Astrocyte (in vitro differentiated cells and primary cell): ENCODE measurements at places on chromosomes 2 and 18. TPM values are rescaled to one million over a fixed set of nuclear protein-coding genes. Genes with fewer than 3 reads are reported as not detected.

MCEE gene
- 13.1 and 18.3 TPM in 2 replicates for total RNA-seq

VSNL1 gene
- total RNA-seq, result 0.61 and 2.4 TPM in 2 replicates

GMCL1 gene
- total RNA-seq, result 9.5 and 12.7 TPM in 2 replicates

PNPT1 gene
- 45.7 and 57.1 TPM in 2 replicates for total RNA-seq

SFXN5 gene
- 14.9 and 15.9 TPM in 2 replicates for total RNA-seq

D2HGDH gene
- 10.0 and 11.5 TPM in 2 replicates for total RNA-seq

GALR1 gene
- total RNA-seq, result not detected in 2 replicates

CXCR1 gene
- not detected in 2 replicates for total RNA-seq

KCNG2 gene
- 0.16 TPM in 1 of 2 replicates, not detected in the other for total RNA-seq

BMP10 gene
- not detected in 2 replicates for total RNA-seq

DNA sequence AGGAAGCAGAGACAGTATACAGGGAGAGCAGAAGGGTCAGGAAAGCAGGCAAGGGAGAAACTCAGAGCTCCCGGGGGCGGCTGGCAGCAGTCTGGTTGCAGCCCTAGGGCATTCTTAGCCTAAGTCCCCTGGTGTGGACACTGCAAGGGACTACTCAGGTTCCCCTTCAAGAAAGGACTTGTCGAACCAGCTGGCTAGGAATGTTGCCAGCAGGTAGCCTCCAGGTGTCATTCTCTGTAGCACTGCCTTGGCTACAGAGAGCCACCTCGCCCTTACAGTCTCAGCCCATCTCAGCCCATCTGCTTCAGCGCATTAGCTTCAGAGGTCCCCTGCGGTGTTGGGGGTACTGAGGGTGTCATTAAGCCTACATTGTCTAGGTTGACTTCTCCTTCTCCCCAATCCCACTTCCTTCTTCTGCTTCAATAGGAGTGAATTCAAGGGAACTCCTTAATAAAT, 11.3 kb upstream of the TMSB10 start:
- H3K4me1 ChIP-seq, result peaks cover 24% of the 10 kb centered on the region
- DNase-seq, result no peak
- no peak overlapping the region for H3K4me3 ChIP-seq
- no peaks in the 10 kb centered on the region for H3K27me3 ChIP-seq
- no peak overlapping the region for H3K27ac ChIP-seq

GRCh38 chr18:59861009-59861408, 38.8 kb upstream of the PMAIP1 start:
- H3K27me3 ChIP-seq, result no peaks in the 10 kb centered on the region
- no peak overlapping the region for H3K4me3 ChIP-seq
- no peaks in the 10 kb centered on the region for H3K36me3 ChIP-seq
- DNase-seq, result peak; percentile 64

- no peak overlapping the region for H3K27ac ChIP-seq
- peaks cover 3% of the 10 kb centered on the region for H3K4me1 ChIP-seq
- H3K36me3 ChIP-seq, result no peaks in the 10 kb centered on the region
- no peak overlapping the region for H3K4me3 ChIP-seq
- H3K27me3 ChIP-seq, result no peaks in the 10 kb centered on the region
Observed at GRCh38 chr2:183179156-183179555, 54.9 kb downstream of the NUP35 start.

GRCh38 chr2:201347138-201347537, 10.0 kb downstream of the FLACC1 start:
- H3K4me1 ChIP-seq, result no peaks in the 10 kb centered on the region
- H3K36me3 ChIP-seq, result peaks cover 3% of the 10 kb centered on the region
- H3K27ac ChIP-seq, result no peak overlapping the region
- no peak overlapping the region for H3K4me3 ChIP-seq

DNA sequence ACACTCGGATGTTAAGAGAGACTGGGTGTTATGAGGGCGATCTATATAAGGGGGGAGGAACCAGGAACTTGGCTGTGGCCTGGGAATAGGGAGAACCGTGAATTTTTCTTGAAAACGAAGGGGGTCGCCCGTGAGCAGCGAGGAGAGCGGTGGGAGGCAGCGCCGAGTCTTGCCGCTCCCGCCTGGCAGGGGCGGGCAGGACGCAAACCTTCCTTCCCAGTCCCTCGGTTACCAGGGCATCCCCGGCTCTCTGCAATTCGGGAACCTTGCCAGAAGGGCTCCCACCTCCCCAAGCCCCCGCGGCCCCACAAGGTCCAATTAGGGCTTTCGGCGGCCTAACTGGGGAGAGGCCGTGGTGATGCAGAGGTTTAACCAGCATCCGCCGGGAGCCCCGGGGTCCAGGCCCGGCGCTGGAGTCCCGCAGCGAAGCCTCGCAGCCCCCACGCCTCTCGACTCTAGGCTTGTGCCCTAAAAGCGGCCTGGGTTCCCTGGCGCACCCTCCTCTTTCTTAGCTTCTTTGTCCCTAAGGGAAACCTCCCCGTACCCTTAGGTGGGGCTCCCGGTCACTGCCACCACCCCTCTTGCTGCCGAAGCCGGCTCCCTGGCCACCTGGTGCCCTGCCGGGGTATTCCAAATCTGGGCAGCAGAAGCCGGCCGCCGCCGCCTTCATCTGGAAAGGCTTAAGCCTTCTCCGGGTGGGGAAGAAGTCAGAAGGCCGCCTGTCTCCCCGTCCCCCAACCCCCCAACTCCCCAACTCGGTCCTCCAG, 680 bp upstream of the FHOD3 start:
- DNase-seq, result peak; percentile 77
- peak overlapping the region; percentile 47 for H3K27ac ChIP-seq
- H3K36me3 ChIP-seq, result no peaks in the 10 kb centered on the region
- H3K4me3 ChIP-seq, result peak overlapping the region; percentile 62
- H3K4me1 ChIP-seq, result peaks cover 8% of the 10 kb centered on the region
- no peaks in the 10 kb centered on the region for H3K27me3 ChIP-seq

DNA sequence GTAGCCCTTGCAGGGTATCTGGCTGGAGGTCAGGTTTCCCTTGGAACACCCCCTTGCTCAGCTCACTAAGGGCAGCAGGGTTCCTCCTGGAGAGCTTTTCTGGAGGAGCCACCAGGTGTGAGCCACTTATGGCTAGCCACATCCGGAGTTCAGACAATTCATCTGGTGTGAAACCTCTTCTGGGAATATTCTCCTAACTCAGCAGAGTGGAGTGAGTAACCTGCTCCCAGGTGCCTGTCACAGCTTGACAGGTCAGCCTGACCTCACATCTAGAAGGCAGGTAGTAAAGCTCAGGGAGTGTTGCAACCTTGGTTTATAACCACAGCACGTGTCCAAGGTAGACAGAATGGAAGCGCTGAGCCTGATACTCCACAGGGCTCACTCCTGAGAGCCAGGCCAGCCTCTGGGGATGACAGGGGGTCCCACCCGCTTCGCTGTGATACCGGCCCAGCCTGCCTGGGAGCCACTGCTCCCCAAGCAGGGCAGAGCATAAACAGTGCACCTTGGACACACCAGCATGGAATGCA, 62.6 kb upstream of the TGFA start:
- no peak overlapping the region for H3K27ac ChIP-seq
- H3K27me3 ChIP-seq, result peaks cover 24% of the 10 kb centered on the region
- H3K4me1 ChIP-seq, result no peaks in the 10 kb centered on the region
- H3K4me3 ChIP-seq, result no peak overlapping the region
- DNase-seq, result no peak
- no peaks in the 10 kb centered on the region for H3K36me3 ChIP-seq

- no peak overlapping the region for H3K4me3 ChIP-seq
- no peaks in the 10 kb centered on the region for H3K27me3 ChIP-seq
- H3K27ac ChIP-seq, result no peak overlapping the region
- no peak for DNase-seq
- H3K4me1 ChIP-seq, result no peaks in the 10 kb centered on the region
- no peaks in the 10 kb centered on the region for H3K36me3 ChIP-seq
Observed at GRCh38 chr18:26357960-26358359, 131.7 kb downstream of the TAF4B start.

DNA sequence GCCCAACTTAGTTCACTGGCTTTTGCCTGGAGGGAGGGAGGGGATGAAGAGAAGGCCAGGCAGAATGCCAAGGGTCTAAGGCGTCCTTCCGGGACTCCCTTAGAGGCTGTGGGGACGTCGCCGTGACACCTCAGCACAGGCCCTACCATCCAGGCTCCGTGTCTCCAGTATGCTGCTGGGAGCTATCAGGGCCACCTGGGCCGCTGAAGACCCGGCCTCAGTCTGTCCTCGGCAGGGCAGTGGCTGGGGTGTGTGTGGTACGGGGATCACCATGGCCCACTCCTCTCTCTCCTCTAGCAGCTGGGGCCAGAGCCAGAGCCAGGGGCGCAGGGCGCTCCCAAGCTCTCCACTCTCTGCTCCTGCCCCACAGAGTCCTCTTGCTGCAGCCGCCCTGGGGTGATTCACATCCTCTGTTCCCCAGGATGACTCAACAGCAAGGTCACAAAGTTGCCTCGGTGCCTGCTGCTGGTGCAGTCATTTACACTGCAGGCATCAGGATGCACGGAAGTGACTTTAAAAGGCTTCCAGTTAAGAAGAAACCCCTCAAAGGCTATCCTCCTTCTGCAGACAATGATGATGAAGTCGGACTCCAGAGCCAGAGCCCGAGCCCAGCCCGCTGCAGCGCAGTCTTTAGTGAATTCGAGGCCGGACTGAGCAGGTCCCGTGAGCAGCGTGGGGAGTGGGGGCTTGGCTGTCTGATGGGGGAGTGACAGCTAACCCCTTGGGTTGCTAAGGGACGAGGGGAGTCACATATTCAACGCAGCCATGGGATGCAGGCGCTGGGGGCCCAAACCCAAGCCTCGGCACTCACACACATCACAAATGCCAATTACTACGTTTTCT, 31.9 kb downstream of the SNORC start:
- H3K27me3 ChIP-seq, result no peaks in the 10 kb centered on the region
- peak overlapping the region; percentile 81 for H3K27ac ChIP-seq
- H3K4me3 ChIP-seq, result peak overlapping the region; percentile 23
- peak; percentile 87 for DNase-seq
- no peaks in the 10 kb centered on the region for H3K36me3 ChIP-seq

GRCh38 chr2:60972889-60973656, 44.4 kb upstream of the PEX13 start:
- no peaks in the 10 kb centered on the region for H3K36me3 ChIP-seq
- no peak for DNase-seq
- H3K4me1 ChIP-seq, result no peaks in the 10 kb centered on the region
- H3K4me3 ChIP-seq, result no peak overlapping the region
- H3K27ac ChIP-seq, result no peak overlapping the region

- no peak overlapping the region for H3K27ac ChIP-seq
- H3K4me1 ChIP-seq, result peaks cover 5% of the 10 kb centered on the region
- no peak overlapping the region for H3K4me3 ChIP-seq
- DNase-seq, result no peak
Observed at GRCh38 chr2:64485331-64485730, 31.4 kb downstream of the LGALSL start.

GRCh38 chr18:79931475-79931874, 20.0 kb downstream of the SLC66A2 start:
- no peak for DNase-seq
- H3K36me3 ChIP-seq, result peaks cover 4% of the 10 kb centered on the region
- no peaks in the 10 kb centered on the region for H3K27me3 ChIP-seq
- H3K27ac ChIP-seq, result no peak overlapping the region

GRCh38 chr2:163664610-163665009, 71.2 kb downstream of the FIGN start:
- DNase-seq, result peak; percentile 93
- peak overlapping the region; percentile 43 for H3K27ac ChIP-seq
- H3K4me3 ChIP-seq, result no peak overlapping the region
- no peaks in the 10 kb centered on the region for H3K36me3 ChIP-seq
- no peaks in the 10 kb centered on the region for H3K27me3 ChIP-seq
- H3K4me1 ChIP-seq, result peaks cover 43% of the 10 kb centered on the region

DNA sequence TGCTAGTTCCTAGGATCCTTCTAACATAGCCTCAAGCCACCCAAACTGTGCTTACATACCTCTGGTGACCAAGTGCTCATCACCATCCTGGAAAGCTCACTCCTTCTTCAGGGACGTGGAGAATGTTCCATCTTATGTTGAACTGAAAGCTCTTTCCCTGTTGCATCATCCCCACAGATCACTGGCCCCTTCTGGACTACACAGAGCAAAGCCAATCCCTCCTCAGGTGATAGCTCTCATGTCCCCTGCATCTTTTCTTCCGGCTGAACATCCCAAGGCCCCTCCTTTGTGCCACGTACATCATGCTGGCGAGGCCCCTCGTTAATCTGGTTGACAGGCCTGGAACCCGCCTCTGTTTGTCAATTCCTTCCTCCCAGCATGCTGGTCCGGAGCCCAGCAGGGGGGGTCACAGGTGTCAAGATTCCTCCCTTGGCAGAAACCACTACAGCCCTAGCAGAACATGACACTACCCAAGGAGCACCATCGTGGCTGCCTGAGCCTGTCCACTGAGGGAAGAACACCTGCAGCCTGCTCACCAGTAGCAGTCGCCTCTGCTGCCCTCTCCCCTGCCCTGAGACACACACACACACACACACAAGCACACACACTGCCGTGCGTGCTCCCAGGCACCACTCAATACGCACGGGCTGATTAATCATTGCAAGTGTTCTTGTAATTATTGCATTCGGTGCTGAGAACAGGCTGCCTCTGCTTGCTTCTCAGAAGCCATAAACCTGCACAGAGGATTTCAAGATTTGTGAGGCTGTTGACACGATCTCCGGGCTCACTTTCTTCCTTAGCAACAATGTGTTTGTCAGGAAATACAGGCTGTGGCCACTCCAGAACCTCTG, 6.3 kb upstream of the KCNK3 start:
- no peaks in the 10 kb centered on the region for H3K36me3 ChIP-seq
- DNase-seq, result no peak
- no peak overlapping the region for H3K4me3 ChIP-seq
